ENCODE measurements at places on chromosomes 5 and 9. TPM values are rescaled to one million over a fixed set of nuclear protein-coding genes. Genes with fewer than 3 reads are reported as not detected.

The C5orf46 gene
- total RNA-seq: not detected

The CAMK4 gene
- 5.0 TPM for total RNA-seq

The C5orf58 gene
- not detected for total RNA-seq

The PCDHGA3 gene
- 5.4 TPM for total RNA-seq

The BARX1 gene
- not detected for total RNA-seq

The RAB3C gene
- total RNA-seq: 2.7 TPM

The PTGER4 gene
- 2.8 TPM for total RNA-seq

The SLC6A7 gene
- total RNA-seq: not detected

- H3K36me3 ChIP-seq: no peaks in the 10 kb centered on the region
- DNase-seq: no peak
- H3K4me1 ChIP-seq: no peaks in the 10 kb centered on the region
- no peak overlapping the region for H3K4me3 ChIP-seq
- no peaks in the 10 kb centered on the region for H3K27me3 ChIP-seq
Observed at GRCh38 chr5:80668016-80668969, 13.5 kb upstream of the DHFR start.

- H3K27ac ChIP-seq: no peak overlapping the region
- no peak overlapping the region for H3K4me3 ChIP-seq
- H3K36me3 ChIP-seq: no peaks in the 10 kb centered on the region
- no peaks in the 10 kb centered on the region for H3K27me3 ChIP-seq
- DNase-seq: no peak
Observed at GRCh38 chr5:2352101-2352861, 399.2 kb downstream of the IRX2 start.

GRCh38 chr9:112819635-112820496 lies 69.3 kb downstream of the SNX30 start:
- H3K27me3 ChIP-seq: no peaks in the 10 kb centered on the region
- no peak overlapping the region for H3K27ac ChIP-seq
- DNase-seq: peak; percentile 33
- H3K4me3 ChIP-seq: no peak overlapping the region

- no peak for DNase-seq
- no peaks in the 10 kb centered on the region for H3K4me1 ChIP-seq
- no peak overlapping the region for H3K27ac ChIP-seq
- H3K4me3 ChIP-seq: no peak overlapping the region
- H3K27me3 ChIP-seq: no peaks in the 10 kb centered on the region
Observed at GRCh38 chr5:143524338-143524945, 121.0 kb upstream of the NR3C1 start.

- H3K27me3 ChIP-seq: no peaks in the 10 kb centered on the region
- DNase-seq: no peak
- H3K27ac ChIP-seq: no peak overlapping the region
- peaks cover 2% of the 10 kb centered on the region for H3K4me1 ChIP-seq
- H3K4me3 ChIP-seq: no peak overlapping the region
Observed at GRCh38 chr5:102529031-102529430, 30.2 kb upstream of the SLCO6A1 start.

DNA sequence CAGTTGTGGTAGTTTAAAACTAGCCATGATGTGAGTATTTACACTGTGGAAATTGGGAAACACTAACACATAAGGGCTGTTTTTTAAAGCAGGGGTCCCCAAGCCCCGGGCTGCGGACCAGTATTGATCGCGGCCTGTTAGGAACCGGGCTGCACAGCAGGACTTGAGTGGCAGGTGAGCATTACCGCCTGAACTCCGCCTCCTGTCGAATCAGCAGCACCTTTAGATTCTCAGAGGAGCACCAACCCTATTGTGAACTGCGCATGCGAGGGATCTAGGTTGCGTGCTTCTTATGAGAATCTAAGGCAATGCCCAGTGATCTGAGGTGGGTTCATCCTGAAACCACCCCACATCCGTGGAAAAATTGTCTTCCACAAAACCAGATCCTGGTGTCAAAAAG lies 127.8 kb downstream of the PCSK5 start:
- no peaks in the 10 kb centered on the region for H3K4me1 ChIP-seq
- no peaks in the 10 kb centered on the region for H3K36me3 ChIP-seq
- H3K27me3 ChIP-seq: no peaks in the 10 kb centered on the region
- DNase-seq: no peak
- no peak overlapping the region for H3K4me3 ChIP-seq
- H3K27ac ChIP-seq: no peak overlapping the region

DNA sequence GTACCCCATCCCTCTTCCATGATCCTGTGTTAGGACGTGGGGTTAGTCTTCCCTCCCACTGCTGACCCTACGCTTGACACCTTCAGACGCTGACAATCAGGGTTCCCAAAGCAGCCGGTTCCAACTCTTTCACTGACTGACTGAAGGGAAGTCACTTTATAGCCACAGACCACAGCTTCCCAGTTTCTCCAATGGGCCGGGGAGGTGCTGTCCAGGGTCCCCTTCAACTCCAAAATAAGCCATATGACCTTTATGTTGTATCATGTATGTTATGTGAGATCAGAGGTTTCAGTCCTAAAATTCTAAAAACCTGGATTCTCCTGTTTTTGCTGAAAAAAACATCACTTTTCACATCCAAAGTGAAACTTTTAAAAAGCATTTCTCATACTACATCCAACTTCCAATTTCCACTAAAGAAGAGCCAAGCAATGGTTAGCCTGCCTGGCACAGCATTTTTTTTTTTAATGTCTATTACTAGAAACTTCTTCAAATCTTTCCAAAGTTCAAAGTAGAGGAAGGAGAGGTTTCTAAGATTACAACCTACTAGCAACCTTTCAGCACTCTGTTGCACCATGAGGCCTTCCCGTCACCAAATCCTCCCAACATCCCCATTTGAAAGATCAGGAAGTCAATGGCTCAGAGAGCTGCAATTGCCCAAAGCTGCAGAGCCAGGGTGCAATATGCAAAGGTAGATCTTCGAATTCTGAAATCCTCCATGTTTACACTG lies 5.2 kb downstream of the EPB41L4B start:
- H3K27ac ChIP-seq: no peak overlapping the region
- H3K27me3 ChIP-seq: no peaks in the 10 kb centered on the region
- no peaks in the 10 kb centered on the region for H3K36me3 ChIP-seq
- no peak for DNase-seq
- H3K4me3 ChIP-seq: no peak overlapping the region

DNA sequence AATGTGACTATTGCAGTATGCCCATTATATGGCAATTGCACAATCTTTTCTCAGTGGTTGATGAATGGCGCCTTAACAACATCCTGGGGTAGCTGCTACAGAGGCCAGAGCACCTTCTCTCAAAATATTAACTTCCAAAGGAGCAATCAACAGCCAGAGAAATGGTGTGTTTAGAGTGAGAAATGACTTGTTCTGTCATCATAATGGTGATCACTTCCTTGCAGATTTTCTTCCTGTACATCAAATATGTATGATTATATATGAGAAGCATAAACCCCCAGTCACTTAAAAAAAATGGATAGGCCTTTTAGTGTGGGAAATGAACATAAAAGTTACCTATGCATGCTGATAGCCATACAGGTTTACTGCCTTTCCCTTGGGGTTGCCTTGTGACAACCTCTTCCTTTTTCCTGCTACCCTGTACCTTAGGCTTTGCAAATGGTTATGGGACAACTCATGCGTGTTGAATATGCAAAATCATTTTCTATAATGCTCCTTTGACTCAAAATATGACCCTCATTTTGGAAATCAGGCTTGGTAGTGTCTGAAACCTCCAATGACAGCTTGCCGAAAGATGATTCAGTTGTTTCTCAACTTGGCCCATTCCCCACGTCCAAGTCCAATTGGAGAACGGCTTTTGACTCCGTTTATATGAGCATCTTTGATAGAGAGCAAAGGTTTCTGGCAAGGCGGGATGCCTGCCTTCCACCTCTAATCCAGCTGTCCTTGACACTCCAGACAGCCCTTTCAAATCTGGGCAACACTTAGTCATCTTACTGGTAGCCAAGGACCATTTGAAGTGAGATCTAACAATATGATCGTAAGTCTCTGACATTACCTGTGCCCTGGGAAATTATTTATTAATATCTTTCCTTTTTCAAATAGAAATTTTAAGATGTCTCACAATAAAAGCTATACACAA lies 69.3 kb downstream of the SLC1A1 start:
- no peak overlapping the region for H3K4me3 ChIP-seq
- no peak for DNase-seq
- no peak overlapping the region for H3K27ac ChIP-seq
- H3K27me3 ChIP-seq: no peaks in the 10 kb centered on the region

- no peaks in the 10 kb centered on the region for H3K36me3 ChIP-seq
- no peak overlapping the region for H3K27ac ChIP-seq
- H3K4me3 ChIP-seq: no peak overlapping the region
- H3K27me3 ChIP-seq: no peaks in the 10 kb centered on the region
Observed at GRCh38 chr9:113951032-113951372, 74.9 kb downstream of the ZNF618 start.

GRCh38 chr9:37262410-37262809 lies 142.0 kb downstream of the ZCCHC7 start:
- no peak overlapping the region for H3K4me3 ChIP-seq
- no peaks in the 10 kb centered on the region for H3K36me3 ChIP-seq

DNA sequence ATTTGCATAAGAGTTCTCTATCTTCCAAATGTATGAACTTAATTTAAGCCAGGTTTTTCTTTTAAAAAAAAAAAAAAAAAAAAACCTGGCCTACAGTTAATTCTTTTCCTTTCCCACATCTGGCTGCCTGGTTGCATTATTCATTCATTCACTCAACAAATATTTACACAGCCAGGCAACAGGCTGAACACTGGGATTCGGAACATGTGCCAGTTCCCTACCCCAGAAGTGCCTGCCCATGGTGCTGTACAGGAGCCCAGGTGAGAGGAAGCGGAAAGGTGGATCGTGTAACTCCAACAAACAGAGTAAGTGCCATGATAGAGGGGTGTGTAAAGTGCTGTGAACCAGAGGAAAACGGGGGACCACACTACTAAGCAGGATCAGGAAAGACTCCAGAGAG lies 93.6 kb downstream of the CDK5RAP2 start:
- H3K27ac ChIP-seq: no peak overlapping the region
- no peaks in the 10 kb centered on the region for H3K4me1 ChIP-seq
- no peak for DNase-seq
- no peak overlapping the region for H3K4me3 ChIP-seq
- no peaks in the 10 kb centered on the region for H3K27me3 ChIP-seq
- no peaks in the 10 kb centered on the region for H3K36me3 ChIP-seq

DNA sequence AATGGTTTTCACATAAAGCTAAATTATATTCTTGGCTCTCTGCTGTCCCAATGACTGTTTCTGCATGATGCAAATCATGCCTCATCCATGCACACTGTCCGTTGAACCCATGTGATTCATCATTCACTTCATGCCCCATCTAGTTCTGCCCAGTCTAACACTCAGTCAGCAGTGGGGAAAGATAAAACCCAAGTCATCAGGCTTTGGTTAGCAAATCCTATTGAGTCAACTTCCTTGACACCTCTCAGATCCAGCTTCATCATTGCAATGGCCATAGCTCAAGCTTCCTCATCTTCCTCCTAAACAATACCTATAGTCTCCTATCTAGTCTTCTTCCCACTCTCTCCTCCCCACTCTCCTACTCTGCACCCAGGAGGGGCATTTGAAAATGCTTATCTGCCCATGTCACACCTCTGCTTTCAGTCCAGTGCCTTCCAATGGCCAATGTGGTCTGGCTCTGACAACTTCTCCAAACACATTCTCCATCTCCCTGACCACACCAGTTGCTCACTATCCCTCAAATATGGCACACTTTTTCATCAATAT lies 266.0 kb upstream of the TRIM32 start:
- H3K36me3 ChIP-seq: no peaks in the 10 kb centered on the region
- no peak for DNase-seq
- H3K27me3 ChIP-seq: no peaks in the 10 kb centered on the region

GRCh38 chr5:160266752-160267345 lies 37.5 kb downstream of the FABP6 start:
- no peaks in the 10 kb centered on the region for H3K36me3 ChIP-seq
- no peaks in the 10 kb centered on the region for H3K27me3 ChIP-seq
- H3K4me3 ChIP-seq: no peak overlapping the region

- no peak overlapping the region for H3K4me3 ChIP-seq
- no peak overlapping the region for H3K27ac ChIP-seq
- no peak for DNase-seq
- no peaks in the 10 kb centered on the region for H3K36me3 ChIP-seq
- H3K4me1 ChIP-seq: no peaks in the 10 kb centered on the region
Observed at GRCh38 chr9:133830310-133830709, 92.2 kb upstream of the SARDH start.

DNA sequence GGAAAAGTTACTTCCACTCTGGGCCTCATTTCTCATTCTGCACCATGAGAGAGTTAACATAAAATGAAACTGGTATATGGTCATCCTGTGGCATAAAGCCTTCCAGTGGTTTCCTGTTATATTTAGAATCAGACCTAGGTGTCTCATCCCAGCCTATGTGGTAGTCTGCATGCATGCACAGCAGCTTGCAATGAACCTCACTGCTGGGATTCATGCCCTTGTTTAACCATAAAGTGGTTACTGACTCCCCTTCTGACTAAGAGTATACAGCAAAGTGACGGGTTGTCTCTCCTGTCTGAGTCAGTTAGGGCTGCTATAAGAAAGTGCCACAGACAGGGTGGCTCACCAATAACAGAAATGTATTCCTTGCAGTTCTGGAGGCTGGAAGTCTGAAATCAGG lies 14.7 kb upstream of the TDRD7 start:
- H3K4me3 ChIP-seq: no peak overlapping the region
- DNase-seq: no peak
- no peaks in the 10 kb centered on the region for H3K4me1 ChIP-seq
- no peak overlapping the region for H3K27ac ChIP-seq
- H3K27me3 ChIP-seq: no peaks in the 10 kb centered on the region
- H3K36me3 ChIP-seq: no peaks in the 10 kb centered on the region

DNA sequence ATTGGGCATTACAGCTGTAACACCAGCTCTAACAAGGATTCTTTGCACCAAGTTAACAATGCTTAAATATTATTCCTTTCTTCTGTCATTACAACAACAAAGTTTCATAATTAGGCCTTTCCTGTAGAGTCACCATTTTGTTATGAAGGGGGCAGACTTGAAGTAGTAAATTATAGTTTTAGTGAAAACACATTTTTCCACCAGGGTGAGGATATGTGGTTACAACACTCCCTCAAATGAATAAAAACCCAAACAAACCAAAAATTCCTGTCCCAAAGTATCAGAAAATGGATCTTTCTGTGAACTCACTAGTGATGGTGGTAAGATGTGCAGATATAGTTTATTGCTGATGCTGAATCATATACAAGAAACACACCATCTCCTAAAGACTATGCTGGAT lies 250.5 kb upstream of the TUT7 start:
- no peak for DNase-seq
- H3K27me3 ChIP-seq: no peaks in the 10 kb centered on the region
- no peaks in the 10 kb centered on the region for H3K36me3 ChIP-seq
- H3K4me1 ChIP-seq: no peaks in the 10 kb centered on the region
- H3K4me3 ChIP-seq: no peak overlapping the region
